Stimulated activated CD8-positive, alpha-beta memory T cell treated with anti-CD3 and anti-CD28 coated beads, Interleukin-4, amount 100 ng/mL, for 4 hours (primary cell): ENCODE measurements at places on chromosomes 2 and 18.

DNA sequence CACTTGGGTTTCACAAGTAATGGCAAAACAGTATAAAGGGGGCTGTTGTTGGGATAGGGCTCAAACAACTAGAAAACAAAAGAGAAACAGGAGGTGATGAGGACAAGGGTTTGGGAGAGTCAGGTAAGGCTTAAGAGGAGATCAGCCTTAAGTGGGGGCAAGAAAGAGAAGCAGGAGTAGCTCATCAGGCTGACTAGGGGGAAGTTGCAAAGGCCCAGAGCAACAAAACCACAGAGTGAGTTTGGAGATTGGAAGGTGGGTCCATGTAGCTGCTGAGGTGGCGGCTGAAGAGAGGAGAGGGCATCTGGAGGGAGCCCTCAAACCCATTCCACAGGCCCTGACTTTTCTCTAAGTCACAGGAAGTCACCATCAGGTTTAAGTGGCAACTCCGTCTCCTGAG lies 126.0 kb downstream of the MREG start:
- no peak for DNase-seq

GRCh38 chr2:166081131-166081632 lies 46.6 kb downstream of the SCN1A start:
- no peak for DNase-seq

GRCh38 chr2:127614731-127615130 lies 31.2 kb upstream of the GPR17 start:
- no peak for DNase-seq

- DNase-seq: no peak
Observed at GRCh38 chr2:221254299-221254698, 317.8 kb downstream of the EPHA4 start.

GRCh38 chr2:235024191-235024860 lies 72.5 kb downstream of the SH3BP4 start:
- no peak for DNase-seq

DNA sequence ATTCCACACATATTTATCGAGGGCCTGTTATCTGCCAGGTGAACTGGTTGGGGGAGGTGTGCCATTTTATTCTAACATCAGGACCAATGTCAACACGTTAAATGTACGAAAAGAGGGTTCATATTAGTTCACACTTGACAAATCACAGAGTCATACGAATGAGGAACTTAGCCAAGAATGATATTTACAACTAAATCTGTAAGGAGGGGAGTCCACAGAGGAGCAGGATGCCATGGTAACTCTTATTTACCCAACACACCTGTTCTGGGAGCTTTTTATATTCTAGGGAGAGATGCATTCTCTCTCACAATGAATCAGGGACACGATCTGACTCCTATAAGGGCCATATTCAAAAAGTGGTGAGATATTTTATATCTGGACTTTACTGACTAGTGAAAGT lies 144.1 kb downstream of the CDC42EP3 start:
- no peak for DNase-seq

GRCh38 chr2:16188261-16188890 lies 248.0 kb downstream of the MYCN start:
- DNase-seq: no peak

- DNase-seq: no peak
Observed at GRCh38 chr2:237182422-237183123, 96.9 kb downstream of the COPS8 start.

DNA sequence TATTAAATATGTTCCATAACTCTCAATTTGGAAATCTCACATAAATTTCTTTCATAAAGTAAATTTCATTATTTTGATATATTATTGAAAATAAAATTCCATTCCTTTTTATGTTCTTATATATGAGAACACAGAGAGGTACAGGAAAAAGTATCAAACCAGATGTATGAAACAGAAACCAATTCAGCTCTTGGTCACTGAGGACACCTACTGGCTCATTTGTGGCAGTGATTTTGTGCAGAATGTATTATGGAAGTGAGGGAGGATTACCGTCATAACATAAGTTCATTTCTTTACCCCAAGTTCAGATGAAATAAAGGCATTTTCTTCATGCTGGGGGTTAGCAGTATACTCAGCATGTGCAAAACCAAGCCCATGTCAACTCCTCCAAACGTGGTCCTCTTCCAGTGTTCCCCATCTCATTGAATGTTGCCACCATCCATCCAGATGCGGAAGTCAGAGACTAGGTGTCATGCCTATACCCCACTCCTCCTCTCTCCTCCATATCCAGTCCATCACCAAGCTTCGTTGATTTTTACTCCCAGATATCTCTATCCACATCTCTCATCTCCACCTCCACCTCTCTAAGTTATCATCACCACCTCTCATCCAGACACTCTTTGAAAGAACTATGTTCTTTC lies 41.7 kb upstream of the MALL start:
- DNase-seq: no peak

DNA sequence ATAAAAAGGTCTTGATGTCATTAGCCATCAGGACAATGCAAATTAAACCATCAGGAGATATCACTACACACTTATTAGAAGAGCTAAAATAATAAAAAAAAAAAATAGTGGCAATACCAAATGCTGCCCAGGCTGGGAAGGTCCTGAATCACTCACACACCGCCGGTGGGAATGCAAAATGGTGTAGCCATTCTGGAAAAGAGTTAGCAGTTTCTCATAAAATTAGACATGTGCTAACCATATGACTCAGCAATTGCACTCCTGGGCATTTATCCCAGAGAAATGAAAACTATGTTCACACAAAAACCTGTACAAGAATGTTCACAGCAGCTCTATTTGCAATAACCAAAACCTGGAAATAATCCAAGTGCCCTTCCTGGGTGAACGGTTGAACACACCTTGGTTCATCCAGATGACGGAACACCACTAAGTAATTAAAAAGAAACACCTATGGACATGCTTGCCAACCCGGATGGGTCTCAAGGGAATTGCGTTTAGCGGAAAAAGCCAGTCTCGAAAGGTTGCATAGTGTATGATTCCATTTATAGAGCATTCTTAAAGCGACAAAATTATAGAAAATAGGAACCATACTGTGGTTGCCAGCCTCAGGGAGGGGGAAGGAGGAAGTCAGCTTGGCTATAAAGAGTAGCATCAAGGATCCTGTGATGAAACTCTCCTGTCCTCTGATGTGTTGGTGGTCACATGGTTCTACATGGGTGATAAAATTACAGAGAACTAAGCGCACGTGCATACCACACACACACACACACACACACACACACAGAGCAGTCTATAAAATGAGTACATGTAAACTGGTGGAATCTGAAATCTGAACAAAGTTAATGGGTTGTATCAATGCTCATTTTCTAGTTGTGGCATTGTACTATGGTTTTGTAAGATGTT lies 4.6 kb downstream of the MBP start:
- no peak for DNase-seq

- DNase-seq: no peak
Observed at GRCh38 chr2:65000644-65001043, 11.4 kb downstream of the SLC1A4 start.

- DNase-seq: no peak
Observed at GRCh38 chr2:22879009-22879863, 505.7 kb upstream of the KLHL29 start.

DNA sequence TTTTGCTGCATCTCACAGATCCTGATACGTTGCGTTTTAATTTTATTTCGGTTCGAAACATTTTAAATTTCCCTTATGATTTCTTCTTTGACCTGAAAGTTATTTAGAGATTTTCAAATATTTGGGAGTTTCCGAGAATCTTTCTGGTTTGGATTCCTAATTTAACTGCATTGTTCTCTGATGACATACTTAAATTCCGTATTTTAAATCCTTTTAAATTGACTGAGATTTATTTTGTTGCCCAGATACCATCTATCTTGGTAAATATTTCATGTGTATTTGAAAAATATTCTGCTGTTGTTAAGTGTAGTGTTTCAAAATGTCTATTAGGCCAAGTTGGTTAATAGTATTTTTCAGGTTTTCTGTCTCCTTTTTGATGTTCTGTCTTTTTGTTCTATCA lies 37.7 kb downstream of the MROH2A start:
- no peak for DNase-seq

DNA sequence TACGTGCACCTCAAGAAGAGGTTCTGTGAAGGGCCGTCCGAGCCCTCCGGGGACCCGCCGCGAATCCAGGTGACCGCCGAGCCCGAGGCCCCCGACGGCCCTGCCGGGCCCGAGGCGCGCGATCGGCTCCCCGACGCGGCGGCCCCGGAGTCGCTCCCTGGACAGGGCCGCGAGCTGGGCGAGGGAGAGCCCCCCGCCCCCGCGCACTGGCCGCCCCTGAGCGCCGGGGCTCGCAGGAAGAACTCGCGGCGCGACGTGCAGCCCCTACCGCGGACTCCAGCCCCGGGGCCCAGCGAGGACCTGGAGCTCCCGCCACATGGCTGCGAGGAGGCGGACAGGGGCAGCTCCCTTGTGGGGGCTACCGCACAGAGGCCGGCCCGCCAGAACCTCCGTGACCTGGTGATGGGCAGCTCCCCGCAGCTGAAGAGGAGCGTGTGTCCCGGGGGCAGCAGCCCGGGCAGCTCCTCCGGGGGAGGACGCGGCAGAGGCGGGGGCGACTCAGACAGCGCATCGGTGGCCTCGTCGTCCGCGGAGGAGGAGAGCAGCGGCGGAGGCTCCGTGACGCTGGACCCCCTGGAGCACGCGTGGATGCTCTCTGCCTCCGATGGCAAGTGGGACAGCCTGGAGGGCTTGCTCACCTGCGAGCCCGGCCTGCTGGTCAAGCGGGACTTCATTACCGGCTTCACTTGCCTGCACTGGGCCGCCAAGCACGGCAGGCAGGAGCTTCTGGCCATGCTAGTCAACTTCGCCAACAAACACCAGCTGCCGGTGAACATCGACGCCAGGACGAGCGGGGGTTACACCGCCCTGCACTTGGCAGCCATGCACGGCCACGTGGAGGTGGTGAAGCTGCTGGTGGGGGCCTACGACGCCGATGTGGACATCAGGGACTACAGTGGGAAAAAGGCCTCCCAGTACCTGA lies 812 bp downstream of the SOWAHC start:
- DNase-seq: no peak

DNA sequence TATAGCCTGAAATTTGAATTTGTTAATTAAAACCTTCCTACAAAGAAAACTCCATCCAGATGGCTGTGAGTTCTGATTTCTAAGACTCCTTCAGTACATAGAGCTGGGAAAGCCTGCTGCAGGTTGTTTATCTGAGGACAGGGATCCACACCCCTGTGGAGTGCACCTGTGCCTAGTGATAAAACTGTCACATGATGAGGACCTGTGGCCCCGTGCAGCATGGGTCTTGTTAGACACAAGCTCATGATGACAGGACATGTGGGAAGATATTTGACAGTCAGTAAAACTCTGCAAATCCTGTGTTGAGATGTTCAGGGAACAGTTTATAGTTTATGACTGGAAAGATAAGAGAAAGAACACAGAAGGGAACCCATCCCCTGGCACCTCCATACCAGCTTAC lies 133.2 kb upstream of the TMEM18 start:
- no peak for DNase-seq

DNA sequence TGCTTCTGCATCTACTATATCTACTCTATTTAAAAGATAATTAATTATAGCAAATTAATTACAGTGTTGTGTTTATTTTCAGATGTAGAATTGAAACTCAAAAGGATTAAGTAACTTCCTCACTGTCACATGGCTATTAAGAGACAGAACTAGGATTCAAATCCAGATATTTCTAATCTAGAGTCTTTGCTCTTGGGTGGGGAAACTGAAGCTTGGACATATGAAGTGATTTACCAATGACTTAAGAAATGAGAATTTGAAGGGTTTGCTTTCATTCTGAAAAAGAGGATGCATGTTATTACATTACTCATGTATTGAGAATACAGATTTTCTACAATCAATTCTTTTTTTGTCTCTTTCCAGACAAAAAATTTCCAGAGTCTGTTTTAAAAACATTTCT lies 191.5 kb upstream of the SMAD7 start:
- DNase-seq: no peak

GRCh38 chr2:8162552-8162951 lies 519.3 kb upstream of the ID2 start:
- no peak for DNase-seq

GRCh38 chr2:5453220-5454050 lies 238.7 kb upstream of the SOX11 start:
- no peak for DNase-seq

GRCh38 chr2:173232956-173233744 lies 121.5 kb upstream of the CDCA7 start:
- no peak for DNase-seq

GRCh38 chr2:137179542-137179941 lies 414.2 kb downstream of the THSD7B start:
- DNase-seq: no peak
